Kidney (tissue), 22 donors: ENCODE measurements at places on chromosomes 12 and 14. TPM values are rescaled to one million over a fixed set of nuclear protein-coding genes. Genes with fewer than 3 reads are reported as not detected.

The PLD4 gene
- 3.2 TPM for total RNA-seq

The GABARAPL1 gene
- total RNA-seq = 142 TPM

The FAM181A gene
- total RNA-seq = not detected

The CPNE8 gene
- total RNA-seq = 28.5 TPM

The JPH4 gene
- 7.0 TPM for total RNA-seq

The OR4L1 gene
- not detected for total RNA-seq

The CGRRF1 gene
- total RNA-seq = 19.6 TPM

The NAB2 gene
- 28.0 TPM for total RNA-seq

The COX8C gene
- not detected for total RNA-seq

The INHBC gene
- not detected for total RNA-seq

The LIN7A gene
- 9.7 TPM for total RNA-seq

The SOCS2 gene
- total RNA-seq = 25.7 TPM

The C12orf50 gene
- total RNA-seq = 0.13 TPM

The HHIPL1 gene
- 0.88 TPM for total RNA-seq

The KIAA0586 gene
- 16.8 TPM for total RNA-seq

The CMTM5 gene
- 0.54 TPM for total RNA-seq

The GRIP1 gene
- total RNA-seq = 18.4 TPM

The FOXG1 gene
- total RNA-seq = not detected

The TAS2R10 gene
- total RNA-seq = 0.82 TPM

The TAS2R30 gene
- 4.0 TPM for total RNA-seq

The B4GALNT1 gene
- total RNA-seq = 2.0 TPM

The SOX5 gene
- total RNA-seq = 10.8 TPM

The MUCL1 gene
- total RNA-seq = not detected

The TAS2R8 gene
- total RNA-seq = not detected

The RIMBP2 gene
- 51.7 TPM for total RNA-seq

The TWF1 gene
- 75.0 TPM for total RNA-seq

The AQP6 gene
- total RNA-seq = 12.0 TPM

The TAS2R9 gene
- not detected for total RNA-seq

The SLC6A12 gene
- 130 TPM for total RNA-seq

The ATL1 gene
- total RNA-seq = 5.9 TPM

The DPF3 gene
- total RNA-seq = 2.8 TPM

The SLC38A2 gene
- 189 TPM for total RNA-seq

The SLC25A47 gene
- total RNA-seq = not detected

The P2RX7 gene
- 3.5 TPM for total RNA-seq

The IFNG-AS1 gene
- total RNA-seq = 0.85 TPM

The PTPN21 gene
- 23.2 TPM for total RNA-seq

The BICDL1 gene
- 101 TPM for total RNA-seq

The RNFT2 gene
- 6.8 TPM for total RNA-seq

The PTCSC3 gene
- not detected for total RNA-seq

The PTGDR gene
- 3.1 TPM for total RNA-seq
